ENCODE measurements at places on chromosomes 1 and 21.

- DNase-seq, result no peak
Measured at GRCh38 chr1:170445096-170445495, 86.9 kb upstream of the GORAB start.

DNA sequence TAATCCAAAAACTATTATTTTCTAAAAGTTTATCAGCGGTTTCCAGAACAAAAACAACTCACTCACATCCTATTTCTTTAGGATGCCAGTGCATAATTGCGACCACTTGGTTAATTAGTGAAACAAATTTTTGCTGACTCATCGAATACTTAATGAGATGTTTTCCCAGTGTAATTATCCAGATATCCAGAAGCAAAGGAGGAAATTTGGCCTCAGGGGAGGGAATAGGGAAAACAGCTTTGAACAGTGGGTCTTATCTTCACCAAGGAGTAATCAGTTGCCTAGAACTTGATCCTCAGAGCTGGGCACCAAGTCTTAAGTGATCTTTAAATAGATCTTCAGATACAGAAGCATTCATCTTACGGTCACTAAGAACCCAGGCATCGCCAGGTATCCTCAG is 24.3 kb downstream of the STYXL2 start:
- DNase-seq, result no peak

- DNase-seq, result no peak
Measured at GRCh38 chr1:248812736-248813425, 12.8 kb downstream of the SH3BP5L start.

DNA sequence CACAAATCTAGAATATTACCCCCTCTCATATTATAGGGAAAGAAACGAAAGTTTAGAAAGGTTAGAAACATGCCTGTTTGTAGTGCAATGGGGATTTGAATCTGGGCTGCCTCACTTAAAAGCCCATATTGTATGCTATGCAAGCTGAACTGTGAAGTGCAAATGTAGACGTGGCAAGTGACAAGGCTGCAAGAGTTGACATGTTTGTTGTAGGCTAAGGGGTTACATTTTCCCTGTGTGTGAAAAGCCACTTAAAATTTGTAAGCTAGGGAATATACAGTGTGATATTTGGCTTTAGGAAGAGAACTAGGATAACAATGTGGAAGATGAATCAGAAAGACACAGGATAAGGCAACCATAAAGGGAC is 29.0 kb downstream of the WDR26 start:
- no peak for DNase-seq

GRCh38 chr21:21051109-21052055 is 53.2 kb downstream of the NCAM2 start:
- no peak for DNase-seq

- no peak for DNase-seq
Measured at GRCh38 chr1:221100611-221101010, 221.4 kb downstream of the HLX start.

DNA sequence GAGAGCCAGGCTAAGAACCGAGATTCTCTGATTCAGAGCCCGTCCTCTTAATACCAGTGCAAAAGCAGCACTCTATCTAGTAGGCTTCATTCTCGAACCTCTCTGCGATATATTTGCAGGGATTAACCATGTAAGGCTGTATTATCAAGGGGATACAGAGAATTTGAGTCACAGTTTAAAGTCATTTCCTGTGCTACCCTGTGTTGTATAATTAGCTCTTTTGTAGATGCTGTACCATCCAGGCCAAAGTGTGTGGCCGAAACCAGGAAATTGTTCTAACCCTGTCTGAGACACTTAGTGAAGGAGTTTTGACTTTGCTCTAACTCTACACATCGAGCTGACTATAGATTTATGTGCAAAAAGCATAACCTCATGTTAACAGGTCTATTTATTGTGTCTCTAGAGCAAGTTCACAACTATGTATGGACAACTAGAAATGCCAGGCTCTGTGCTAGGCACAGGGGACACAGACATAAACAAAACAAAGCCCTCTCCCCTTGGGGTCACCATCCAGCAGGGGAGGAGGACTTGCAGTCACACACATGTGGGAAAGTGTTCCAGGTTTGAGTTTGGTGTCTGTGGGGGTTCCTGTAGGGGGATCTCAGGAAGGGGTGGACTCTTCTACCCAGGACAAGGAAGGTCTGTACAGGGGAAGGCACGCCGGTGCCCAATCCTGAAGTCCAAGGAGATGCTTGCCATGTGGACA is 182.2 kb downstream of the DHRS3 start:
- DNase-seq, result no peak

- DNase-seq, result no peak
Measured at GRCh38 chr1:173269490-173270230, 62.5 kb upstream of the TNFSF4 start.

DNA sequence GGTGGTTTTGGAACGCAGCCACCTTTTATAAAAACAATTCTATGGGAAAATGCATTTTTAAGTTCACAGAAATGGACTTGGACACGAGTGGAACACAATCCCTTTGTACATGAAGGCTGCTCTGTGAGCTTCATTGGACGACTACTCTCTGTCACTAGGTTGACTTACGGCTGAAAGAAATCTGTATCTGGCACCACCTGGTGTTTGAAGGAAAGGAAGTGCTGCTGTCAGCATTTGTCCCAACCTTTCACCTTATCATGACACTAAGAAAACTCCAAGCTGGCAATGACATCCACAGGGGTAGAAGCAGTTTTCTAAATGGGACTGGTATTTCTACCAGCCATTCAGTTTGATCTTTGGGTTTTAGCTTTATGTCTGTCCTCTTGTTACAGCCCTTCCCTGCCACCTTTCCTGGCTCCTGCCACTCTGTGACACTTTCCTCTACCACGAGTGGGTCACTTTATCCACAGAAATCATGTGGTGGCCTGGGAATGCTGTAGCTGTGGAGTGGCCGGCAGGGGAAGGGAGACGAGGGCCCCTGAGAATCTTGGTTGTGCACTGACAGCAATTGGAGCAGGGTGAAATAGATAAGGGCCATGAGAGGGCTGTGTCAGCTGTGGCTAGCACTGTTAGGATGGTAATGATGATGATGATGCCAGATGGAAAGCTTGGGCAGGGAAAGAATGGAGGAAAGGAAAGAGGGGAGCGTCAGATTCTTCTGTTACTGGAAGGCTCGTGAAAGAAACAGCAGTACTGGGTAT is 85.2 kb downstream of the TBX19 start:
- no peak for DNase-seq

DNA sequence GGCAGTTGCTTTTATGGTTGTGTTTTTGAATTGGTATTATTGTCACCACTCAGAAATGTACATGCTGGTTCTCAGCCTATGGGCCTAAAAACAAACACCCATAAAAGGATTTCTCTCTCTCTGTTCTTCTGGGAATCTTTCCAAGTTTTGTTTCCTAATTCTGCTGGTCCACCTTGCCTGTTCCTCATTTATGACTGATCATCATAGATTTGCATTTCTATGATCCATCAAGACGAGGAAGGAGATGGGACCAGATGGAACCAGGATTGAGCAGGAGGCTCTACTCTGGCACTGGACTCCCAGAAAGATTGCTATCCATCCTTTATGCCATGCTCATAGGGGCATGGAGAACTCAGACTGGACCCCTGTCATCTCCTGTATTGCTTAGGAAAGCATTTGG is 162.2 kb downstream of the C1orf94 start:
- DNase-seq, result no peak

- no peak for DNase-seq
Measured at GRCh38 chr1:200901796-200902444, 7.2 kb downstream of the INAVA start.

- no peak for DNase-seq
Measured at GRCh38 chr21:41795726-41796125, 28.9 kb upstream of the RIPK4 start.

Data from activated CD8-positive, alpha-beta memory T cell treated with anti-CD3 and anti-CD28 coated beads for 1 hour (primary cell).